ENCODE measurements at places on chromosomes 1 and 21.

DNA sequence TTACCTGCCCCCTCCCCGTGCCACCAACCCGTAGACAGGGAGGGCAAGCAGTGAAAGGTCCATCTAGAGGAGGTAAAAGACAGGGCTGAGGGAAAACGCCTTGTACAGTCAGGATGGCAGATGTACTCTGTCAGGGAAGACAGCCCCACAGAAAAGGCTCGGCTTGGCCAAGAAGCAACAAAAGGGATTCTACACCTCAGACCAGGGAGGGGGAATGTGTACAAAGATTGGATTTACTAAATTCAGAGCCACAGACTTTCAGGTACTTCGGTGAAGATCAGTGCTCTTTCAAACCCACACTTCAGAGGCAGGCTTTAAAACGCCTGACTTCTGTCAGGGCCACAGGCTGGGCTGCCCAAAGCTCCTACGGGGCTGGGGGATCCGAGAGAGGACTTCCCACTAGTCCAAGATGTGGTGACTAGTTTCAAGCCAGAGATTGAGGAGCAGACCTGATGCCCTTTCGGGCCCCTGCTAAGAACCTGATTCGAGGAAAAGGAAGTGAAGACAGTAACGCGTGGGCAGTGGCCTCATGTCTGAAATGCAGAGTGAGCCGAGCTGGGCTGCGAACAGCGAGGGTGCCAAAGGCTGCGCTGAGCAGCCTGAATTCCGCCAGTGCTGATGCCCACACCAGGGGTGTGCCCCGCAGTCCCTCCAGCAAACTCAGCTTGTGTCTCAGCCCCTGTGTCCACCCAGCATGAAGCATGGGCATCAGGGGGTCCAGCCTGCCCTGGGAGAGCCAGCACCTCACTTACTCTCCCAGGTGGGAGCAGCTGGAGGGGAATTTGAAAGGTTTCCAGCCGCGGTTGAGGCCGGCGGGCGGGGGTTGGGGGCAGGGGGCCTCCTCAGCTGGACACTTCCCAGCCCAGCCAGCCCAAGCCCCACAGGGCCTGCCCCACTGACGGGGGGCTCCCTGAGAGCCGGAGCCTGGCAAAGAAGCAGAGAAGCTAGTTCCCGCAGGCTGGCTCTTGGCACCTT lies 36.2 kb downstream of the KIAA1614 start:
- DNase-seq = no peak

DNA sequence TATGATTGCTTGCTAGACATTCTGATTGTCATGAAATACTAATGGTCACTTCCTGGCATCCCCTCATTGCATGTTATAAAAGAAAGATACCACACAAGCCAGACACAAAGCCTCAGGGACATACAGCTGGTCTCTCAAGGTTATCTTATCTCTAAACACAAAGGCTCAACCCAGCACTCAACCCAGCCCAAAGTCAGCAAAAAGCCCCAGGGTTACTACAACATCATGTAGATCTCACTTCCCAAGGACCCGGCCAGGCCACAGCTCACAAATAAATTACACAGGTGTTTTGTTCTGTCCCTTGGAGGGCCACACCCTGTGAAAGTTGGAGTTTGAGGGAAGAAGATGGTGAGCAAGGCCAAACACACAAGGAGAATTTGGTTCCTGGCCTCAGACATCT lies 109.7 kb upstream of the BARHL2 start:
- no peak for DNase-seq

GRCh38 chr1:88321706-88322105 lies 362.4 kb upstream of the PKN2 start:
- DNase-seq = no peak

- no peak for DNase-seq
These were observed 28.9 kb upstream of the CD5L start for GRCh38 chr1:157870490-157870889.

- DNase-seq = no peak
These were observed 52.1 kb downstream of the ZSCAN20 start for GRCh38 chr1:33524586-33524985.

- DNase-seq = no peak
These were observed 8.3 kb downstream of the SUSD4 start for GRCh38 chr1:223355699-223356098.

GRCh38 chr1:225453797-225454648 lies 26.2 kb upstream of the LBR start:
- DNase-seq = no peak

DNA sequence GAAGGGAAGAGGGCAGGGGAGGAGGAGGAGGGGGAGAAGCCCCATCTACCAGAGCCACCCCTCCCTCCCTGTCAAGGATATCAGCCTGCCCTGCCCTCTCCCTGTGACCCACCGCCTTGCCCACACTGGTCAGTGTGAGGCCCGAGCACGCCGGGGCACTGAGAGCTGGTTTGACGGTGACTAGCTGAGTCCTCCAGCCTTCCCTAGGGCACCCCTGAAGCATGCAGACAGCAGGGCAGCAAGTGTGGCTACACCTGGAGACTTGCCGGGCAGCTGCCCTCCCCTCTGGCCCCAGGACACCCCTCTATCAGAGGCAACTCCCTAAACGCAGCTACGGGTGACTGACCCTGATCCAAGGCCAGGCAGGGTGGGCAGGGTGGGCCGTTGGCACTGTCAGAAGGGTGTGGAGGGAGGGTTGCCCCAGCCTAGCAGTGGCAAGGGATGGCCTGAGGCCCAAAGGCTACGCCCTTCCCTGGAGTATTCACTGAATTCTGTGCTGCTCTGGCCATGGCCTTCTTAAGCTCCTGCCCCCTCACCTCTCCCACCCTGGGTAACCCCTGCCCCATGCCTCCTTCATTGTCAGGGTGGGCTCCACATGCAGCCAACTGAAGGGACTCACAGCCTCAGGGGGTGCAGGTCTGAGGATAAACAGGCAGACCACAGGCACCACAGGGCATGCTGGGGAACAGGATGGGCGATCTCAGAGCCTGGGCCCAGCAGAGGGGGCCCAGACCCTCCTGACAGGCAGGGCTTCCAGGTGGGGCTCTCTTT lies 19.6 kb downstream of the WNT9A start:
- DNase-seq = no peak

DNA sequence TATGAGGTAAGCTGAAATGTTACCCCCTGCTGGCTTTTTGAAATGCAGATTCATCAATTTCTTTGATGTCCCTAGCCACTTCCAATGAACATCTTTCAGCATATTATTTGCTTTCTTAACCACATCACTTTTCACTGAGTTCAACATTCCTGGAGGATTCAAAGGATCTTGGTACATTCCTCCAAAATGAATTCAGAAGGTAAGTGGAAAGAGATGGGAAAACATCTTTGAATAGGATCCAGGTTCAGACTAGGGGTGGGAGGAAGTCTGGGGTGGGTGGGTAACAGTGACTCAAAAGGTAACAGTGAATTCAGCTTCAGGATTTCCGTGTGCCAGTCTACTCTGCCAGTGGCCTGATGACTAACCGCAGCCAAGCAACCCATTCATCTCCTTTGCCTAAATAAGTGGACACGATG lies 180.7 kb downstream of the ZC3H11B start:
- DNase-seq = no peak

DNA sequence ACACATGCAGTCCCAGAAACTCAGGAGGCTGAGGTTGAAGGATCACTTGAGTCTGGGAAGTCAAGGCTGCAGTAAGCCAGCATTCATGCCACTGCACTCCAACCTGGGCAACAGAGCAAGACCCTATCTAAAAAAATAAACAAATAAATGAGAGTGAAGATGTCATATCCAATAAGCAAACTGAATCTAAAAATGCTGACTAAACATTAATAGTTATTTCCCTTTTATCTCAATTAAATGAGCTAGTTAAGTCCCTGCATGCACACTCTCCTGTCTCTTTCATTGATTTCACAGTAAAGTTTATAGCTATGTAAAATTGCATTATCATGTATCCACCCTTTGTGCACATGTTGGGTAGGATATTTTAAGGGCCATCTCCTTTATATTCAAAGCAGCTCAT lies 81.1 kb upstream of the L1TD1 start:
- DNase-seq = no peak

GRCh38 chr1:67532452-67533216 lies 102.4 kb upstream of the SERBP1 start:
- no peak for DNase-seq

Data from NCI-H187 (cell line).